ENCODE measurements at places on chromosomes 4 and X.

DNA sequence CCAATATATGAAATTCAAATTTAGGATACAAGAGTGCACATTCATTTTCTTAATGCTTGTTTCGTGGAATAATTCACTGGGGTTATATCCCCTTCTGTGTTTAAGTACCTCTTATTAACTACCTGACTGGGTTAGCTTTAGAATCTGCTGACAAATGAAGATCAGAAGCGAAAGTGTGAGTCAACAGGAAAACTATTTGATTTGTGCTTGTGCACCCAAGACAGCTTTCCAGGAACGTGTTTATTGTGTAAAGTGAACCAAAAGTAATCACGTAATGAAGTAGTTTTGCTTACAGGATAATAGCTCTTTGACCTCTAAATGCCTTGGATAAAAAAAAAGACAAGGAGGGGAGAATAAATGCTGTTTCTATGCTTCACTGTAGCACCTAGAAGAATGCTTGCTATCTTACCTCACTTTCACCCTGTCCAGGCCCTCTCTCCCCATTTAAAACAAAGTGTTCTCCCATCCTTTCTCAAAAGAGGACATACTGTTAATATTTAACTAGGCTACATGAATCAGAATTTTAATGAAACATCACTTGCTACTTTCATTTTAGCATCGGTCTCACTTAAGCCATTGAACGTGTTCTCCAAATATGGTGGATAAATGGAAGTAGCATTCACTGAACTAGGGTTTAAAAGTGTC lies 141.9 kb downstream of the THOC2 start:
- DNase-seq = no peak

- DNase-seq = no peak
These were observed 19.0 kb upstream of the AP1S2 start for GRCh38 chrX:15873566-15873965.

- no peak for DNase-seq
These were observed 292.7 kb downstream of the SPOCK3 start for GRCh38 chr4:166941629-166942028.

GRCh38 chr4:82038936-82039335 lies 334.9 kb downstream of the HNRNPD start:
- DNase-seq = no peak

GRCh38 chr4:47786958-47787370 lies 50.9 kb downstream of the CORIN start:
- no peak for DNase-seq

- no peak for DNase-seq
These were observed 16.0 kb downstream of the CLDN22 start for GRCh38 chr4:183304067-183304466.

- no peak for DNase-seq
These were observed 15.9 kb downstream of the ACOT9 start for GRCh38 chrX:23727206-23727605.

GRCh38 chr4:119008761-119009160 lies 120.1 kb downstream of the SYNPO2 start:
- no peak for DNase-seq

DNA sequence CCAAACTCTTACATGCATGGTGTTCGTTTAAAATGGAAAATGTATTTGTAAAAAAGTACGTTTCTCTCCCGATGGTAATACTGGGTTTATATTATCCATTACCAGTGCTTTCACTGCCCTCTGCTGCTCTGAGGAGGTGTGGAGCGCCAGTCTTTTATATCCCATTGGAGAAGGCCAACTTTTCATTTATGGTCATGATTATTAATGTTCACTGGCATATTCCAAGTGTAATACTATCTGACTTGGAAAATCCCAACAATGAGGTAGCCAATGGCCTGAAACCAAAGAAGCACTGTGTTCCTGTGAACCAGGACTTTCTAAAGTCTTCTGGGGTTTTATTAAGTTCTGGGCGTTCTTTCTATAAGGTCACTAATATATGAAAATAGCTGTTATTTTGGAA lies 80.7 kb downstream of the SYNPO2 start:
- no peak for DNase-seq

GRCh38 chr4:3879681-3880614 lies 113.8 kb downstream of the ADRA2C start:
- no peak for DNase-seq

GRCh38 chr4:635851-636627 lies 10.7 kb downstream of the PDE6B start:
- no peak for DNase-seq

DNA sequence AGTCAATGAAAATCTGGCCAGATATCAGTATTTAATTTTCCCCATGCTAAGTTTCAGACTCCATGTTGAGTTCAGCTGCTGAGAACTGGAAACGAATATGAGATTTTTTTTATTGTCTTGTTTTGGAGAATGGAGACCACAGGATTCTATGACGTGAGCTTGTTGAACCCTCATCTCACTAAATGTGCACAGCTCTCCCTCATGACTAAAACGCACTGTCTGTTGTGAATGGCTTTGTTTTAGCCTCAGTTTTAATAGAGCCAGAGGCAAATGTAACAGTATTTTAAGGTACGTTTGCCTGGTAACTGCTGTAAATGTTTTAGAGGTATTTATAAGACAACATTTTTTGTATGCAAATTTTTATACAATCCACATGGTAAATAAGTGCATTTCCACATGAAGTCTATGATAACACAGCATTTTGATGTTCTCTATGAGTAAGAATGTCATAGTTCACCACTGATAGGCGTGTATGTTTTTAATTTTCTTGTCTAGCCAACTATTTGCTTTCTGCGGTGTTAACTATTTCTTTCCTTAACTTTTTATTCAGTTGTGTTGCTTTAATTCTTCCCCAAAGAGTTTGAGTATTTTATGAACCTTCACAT lies 1159.3 kb upstream of the TENM3 start:
- no peak for DNase-seq

Measured in activated CD8-positive, alpha-beta memory T cell treated with anti-CD3 and anti-CD28 coated beads for 1 hour (primary cell).